ENCODE measurements at places on chromosomes 3 and 15.

DNA sequence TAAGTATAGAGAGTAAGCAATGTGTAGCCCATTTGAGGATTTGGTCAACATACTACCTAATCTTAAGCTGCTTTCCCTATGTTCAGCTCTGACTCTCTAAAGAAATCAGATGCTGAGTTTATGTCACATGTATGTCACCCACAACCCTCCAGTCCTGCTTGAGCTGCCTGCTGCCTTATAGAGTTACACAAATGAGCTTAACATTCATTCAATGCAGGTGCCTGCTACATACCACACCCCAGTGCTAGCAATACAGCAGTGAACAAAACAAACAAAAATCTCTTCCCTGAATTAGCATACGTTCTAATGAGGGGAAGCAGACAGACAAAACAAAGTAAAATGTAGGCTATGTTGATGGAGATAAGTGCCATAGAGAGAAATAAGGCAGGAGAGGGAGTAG is 93.0 kb downstream of the HHLA2 start:
- no peak for DNase-seq

DNA sequence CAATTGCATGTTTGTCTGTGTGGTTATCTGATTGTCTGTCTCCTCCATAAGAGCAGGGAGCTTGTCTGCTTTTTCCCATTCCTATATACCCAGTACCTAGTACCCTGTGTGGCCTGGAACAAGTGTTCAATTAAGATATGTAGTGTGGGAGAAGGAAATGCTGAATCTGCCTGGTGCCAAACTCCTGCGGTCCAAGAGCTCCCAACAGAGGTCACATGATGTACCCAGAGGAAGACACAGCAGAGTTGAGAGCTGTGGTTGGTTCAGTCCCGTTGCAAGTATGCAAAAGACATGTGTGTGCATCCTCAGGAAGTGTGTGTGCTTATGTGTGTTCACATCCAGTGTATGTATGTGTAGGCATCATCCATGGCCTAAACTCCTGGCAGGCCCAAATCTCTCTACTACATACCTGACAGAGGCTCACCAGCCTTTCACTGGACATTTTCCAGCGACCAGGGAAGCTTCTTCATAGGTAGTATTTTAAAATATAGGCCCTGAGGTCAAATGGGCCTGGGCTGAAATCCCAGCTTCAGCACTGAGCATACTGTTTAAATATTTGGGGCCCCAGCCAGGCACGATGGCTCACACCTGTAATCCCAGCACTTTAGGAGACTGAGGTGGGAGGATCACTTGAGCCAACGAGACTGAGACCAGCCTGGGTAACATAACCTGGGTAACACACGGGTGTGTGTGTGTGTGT is 34.0 kb upstream of the ITGA11 start:
- DNase-seq: no peak

DNA sequence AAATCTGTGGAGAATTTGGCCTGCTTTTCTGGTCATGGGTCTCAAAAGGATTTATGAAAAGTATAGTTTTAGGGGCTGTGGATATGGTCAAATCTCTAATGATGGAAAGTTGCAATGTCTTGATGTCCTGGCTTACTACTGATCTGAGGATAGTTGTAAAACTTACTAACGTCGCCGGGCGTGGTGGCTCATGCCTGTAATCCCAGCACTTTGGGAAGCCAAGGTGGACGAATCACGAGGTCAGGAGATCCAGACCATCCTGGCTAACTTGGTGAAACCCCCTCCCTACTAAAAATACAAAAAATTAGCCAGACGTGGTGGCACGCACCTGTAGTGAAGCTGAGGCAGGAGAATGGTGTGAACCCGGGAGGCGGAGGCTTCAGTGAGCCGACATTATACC is 19.6 kb downstream of the TRIM71 start:
- DNase-seq: no peak

DNA sequence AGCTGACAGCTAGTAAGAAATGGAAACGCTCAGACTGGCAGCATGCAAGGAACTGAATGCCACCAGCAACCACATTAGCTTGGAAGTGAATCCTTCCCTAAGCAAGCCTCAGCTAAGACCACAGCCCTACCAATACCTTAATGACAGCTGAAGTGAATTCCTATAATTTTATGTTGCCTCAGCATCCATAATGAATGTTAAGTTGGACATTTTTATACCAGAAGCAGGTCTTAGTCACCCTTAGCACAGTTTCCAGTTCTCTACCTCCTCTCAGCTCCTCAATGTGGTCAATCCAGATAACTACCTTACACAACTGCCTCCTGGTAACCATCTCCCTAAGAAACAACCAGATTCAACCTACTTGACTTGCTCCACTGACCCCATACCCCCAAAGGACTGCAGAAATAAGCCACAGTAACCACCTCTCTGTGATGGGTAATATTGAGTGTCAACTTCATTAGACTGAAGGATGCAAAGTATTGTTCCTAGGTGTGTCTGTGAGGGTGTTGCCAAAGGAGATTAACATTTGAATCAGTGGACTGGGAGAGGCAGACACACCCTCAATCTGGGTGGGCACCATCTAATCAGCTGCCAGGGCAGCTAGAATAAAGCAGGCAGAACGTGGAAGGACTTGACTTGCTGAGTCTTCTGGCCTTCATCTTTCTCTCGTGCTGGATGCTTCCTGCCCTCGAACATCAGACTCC is 33.5 kb downstream of the NEDD4 start:
- DNase-seq: no peak

GRCh38 chr15:69576035-69576526 is 123.5 kb downstream of the RPLP1 start:
- peak; percentile 69 for DNase-seq

DNA sequence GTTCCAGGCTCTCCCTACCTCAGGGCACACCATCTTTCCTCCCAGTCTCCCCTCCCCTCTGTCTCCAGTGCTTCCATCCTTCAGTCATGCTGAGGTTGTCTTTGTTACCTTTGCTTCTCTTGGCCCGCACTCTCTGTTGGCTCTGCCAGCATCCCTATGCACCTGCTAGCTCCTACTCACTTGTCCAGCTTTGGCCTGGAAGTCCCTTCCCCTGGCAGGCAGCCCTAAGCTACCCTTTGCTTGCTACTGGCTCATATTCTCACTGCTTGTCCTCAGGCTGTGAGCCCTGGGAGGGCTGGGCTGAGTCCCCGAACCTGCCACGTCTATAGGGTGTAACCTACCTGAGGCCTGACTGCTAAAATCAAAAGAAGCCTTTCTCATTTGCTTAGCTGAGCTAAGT is 122.7 kb downstream of the PGPEP1L start:
- no peak for DNase-seq

GRCh38 chr3:172550347-172550943 is 27.2 kb upstream of the TNFSF10 start:
- DNase-seq: peak; percentile 92

GRCh38 chr3:14863333-14864100 is 44.8 kb downstream of the FGD5 start:
- no peak for DNase-seq

DNA sequence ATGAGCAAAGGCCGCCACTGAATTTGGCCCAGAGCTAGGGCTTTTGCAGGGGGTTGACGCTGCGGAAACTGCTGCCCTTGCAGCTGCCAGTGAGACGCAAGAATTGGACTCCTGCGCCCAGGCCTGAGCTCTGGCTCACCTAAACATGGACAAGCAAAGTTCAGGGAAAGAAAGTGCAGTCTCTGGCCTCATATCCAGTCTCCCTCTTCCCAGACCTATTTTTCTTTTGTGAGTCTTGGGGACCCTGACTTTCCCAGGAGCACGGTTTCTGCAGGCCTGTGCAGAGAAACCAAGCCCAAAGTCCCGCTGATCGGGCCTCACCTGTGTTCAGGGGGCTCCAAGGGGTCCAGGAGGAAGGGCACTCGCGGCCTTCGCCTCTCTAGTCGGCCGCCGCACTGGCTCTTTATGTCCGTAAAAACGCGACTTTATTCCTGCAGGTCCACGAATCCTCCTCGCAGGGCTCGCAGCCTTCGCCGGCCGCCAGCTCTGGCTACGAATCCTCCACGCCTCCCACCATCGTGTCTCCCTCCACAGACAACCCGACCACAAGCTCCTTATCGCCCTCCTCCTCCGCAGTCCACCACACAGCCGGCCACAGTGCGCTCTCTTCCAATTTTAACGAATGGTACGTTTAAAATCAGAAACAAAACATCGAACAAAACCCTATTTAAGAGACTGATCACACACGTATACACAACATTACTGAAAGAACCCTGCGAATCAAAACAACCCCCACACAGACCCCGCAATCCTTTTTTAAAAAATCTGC is 3.9 kb downstream of the ZIC1 start:
- DNase-seq: no peak

GRCh38 chr3:143313893-143314188 is 194.3 kb downstream of the CHST2 start:
- DNase-seq: no peak
